Left kidney (tissue), 8 donors: ENCODE measurements at places on chromosomes 2 and 18.

DNA sequence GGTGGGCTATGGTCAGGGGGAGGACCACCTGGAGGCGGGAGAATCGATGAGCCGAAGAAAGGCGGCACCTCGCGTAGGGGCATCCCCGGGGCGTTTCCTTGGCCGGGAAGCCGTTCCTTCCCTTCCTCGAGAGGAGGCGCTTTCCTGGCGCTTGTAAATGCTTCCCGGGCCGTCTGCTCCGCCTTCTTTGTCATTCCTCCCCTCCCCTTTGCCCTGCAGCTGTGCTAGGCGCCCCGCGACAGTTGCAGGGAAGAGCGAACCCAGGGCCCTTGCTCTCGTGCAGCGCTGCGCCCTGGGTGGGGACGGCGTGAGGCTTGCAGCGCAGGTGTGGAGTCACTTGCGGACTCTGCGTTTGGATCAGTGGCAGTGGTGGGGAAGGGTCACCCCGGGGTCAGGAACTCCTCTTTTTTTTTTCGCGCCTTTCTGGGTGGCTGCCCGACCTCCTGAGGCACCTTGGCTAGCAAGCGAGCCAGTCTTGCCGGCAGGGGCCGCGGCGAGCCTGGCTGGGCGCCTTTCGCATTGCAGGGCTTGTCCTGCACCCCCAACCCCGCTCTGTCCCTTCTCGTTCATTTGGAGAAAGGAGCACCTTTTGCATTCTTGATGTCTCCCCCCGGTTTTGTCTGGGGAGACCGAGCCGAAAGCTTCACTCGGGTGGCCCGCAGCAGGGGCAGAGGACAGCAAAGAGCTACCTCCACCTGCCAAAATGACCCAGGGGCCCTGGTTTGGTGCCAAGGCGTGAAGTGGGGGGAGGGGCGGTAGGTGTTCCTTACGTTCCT is 858 bp downstream of the KCNS3 start:
- peak; percentile 50 for DNase-seq

- DNase-seq, result no peak
Measured at GRCh38 chr18:44579028-44579702, 101.5 kb upstream of the SETBP1 start.

DNA sequence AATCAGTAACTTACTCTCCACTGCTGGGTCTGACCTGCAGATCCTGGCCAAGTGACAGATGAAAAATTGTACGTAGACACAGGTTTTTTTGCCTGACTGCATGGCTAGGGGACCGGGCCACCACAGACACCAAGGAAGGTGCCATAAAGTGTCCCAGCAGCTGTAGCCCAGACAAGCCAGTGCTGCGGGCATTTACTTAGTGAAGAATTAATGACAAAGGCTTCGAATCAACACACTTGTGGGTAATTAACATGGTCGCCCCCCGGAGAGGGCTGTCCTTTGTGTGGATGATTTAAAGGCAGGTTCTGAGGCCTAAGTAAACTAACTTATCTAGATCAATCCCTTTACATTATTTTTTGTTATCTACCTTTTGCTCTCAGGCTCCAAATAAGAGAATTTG is 1709.1 kb upstream of the LRRTM1 start:
- DNase-seq, result no peak

DNA sequence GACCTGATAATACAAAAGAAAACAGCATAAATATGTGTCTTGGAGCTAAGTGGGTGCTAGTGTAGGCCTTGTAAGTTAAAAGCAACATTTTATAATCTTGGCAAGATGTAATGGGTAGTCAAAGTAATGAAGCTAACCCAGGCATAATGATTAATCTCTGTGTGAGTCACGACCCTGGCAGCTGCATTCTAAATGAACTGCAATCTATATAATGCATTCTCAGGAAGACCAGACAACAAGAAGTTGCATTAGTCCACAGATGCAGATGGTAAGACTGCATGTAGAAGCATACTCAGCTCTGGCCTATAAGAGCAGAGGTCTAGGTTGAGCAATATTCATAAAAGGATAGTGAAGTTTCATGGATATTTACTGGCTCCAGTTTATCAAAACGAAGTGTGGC is 85.6 kb upstream of the ETAA1 start:
- no peak for DNase-seq

DNA sequence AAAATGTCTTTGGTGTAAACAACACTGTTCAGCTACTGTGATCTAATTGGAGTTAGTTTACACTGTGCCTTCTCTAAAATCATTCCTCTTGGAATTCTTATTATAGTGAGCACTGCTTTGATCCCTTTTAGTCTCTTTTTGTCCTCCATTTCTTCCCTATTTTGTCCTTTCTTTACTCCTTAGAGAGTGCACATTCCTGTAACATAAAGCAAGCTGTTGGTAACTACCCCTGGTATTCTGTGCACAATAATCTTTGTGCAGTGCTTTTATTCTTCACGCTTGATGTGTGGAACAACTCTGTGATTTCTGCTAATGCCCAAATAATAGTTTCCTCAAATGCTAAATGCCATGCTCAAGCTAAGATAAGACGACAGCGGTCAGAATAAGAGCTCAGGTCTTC is 401.5 kb downstream of the DPP10 start:
- no peak for DNase-seq

- DNase-seq, result peak; percentile 78
Measured at GRCh38 chr2:191691016-191691735, 13.2 kb downstream of the NABP1 start.

- no peak for DNase-seq
Measured at GRCh38 chr2:28951910-28952835, 28.9 kb upstream of the TOGARAM2 start.

- DNase-seq, result no peak
Measured at GRCh38 chr2:44596537-44597320, 235.0 kb downstream of the CAMKMT start.

GRCh38 chr2:96888072-96889011 is 18.5 kb upstream of the SEMA4C start:
- no peak for DNase-seq

GRCh38 chr18:8611916-8612576 is 2.8 kb downstream of the RAB12 start:
- no peak for DNase-seq

DNA sequence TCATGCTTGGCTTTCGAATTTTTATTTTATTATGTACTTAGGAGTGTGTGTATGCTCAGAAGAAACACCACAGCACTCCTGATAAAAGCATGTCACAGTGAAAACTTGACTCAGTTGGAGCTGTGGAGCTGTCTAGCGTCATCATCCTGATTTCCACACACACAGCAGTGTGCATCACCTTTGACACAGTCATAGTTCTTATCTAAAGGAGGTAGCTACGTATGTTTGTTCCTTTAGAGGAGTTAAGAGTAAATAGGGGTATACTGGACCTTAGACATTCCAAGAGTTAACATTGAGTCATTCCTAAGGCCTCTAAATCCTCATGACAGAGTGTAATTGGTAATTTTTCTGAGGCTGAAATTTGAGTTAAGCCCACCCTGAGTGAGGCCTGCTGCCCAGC is 96.9 kb downstream of the PHLPP1 start:
- DNase-seq, result no peak

GRCh38 chr2:128389388-128390086 is 70.9 kb upstream of the HS6ST1 start:
- DNase-seq, result no peak

- DNase-seq, result no peak
Measured at GRCh38 chr2:224072541-224073188, 33.6 kb upstream of the SERPINE2 start.
